ENCODE measurements at places on chromosomes 12 and 14.

DNA sequence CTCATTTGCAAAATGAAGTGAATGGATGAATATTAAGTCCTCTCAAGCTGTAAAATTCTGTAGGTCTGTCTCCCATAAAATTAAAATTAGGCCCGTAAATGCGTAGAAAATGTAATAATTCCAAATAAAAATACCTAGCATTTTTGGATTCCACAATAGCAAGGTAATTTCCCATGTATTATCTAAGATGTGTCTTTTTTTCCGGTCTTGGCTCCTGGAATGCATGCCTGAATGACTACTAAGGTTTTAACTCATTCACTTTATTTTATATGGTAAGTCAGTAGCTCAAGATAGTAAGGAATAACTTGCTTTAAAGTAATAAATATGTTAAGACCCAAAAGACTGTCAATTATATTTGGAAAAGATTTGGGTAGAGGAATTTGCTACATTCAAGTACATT, 11.1 kb downstream of the TXNRD1 start:
- DNase-seq = no peak

GRCh38 chr12:124450376-124450750, 117.0 kb downstream of the NCOR2 start:
- DNase-seq = no peak

GRCh38 chr12:48004053-48004941, at the start of gene COL2A1:
TSS of gene COL2A1 (minus strand) at chr12:48004476. CDS start at chr12:48004321, 155 bp downstream.
- DNase-seq = no peak

DNA sequence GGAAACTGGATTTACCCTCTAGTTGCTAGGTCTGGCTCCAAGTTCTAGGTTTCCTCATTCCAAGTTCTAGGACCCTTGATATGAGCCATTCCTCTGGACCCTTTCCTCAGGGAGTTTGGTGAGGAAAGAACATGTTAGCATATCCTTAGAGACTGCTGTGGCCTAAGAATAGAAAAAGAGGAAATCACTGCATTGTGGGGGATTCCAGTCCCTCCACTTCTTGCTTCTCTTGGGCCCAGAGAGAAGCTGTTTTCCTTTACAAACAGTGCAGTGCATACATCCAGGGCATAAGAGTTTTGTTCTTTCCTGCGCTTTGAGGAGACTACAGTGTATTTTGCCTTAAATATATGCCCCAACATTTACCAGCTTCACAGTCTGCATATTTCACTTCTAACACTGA, 59.0 kb downstream of the LLPH start:
- no peak for DNase-seq

DNA sequence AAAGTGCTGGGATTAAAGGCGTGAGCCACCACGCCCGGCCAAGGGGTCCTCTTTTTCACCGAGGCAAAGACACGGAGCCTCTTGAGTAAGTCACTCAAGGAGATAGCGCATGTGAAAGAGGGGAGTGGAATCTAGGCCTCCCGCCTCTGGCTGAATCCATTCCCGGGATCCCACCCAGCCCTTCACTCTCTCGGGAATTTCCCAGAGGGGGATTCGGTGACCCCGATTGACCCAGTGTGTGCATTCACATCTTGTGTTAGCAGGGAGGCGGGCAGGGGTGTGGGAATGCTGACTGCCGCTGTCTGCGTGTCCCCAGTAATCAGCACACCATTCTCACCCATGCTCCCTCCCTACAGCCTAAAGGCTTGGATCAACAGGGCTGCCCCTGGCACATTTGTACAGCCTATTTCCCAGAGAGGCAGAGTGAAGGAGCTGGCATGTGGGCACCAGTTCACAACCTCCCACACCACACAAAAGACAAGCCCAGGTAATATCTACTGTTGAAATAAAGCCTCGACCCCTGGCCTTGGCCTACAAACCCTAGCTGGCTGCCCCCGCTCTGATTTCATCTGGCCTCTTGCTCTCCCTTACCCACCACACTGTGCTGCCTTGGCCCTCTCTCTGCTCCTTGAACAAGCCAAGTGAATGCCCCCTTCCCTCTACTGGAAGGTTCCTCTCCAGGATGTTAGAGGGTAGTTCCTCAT, 1.3 kb upstream of the LTBP2 start:
- DNase-seq = no peak

DNA sequence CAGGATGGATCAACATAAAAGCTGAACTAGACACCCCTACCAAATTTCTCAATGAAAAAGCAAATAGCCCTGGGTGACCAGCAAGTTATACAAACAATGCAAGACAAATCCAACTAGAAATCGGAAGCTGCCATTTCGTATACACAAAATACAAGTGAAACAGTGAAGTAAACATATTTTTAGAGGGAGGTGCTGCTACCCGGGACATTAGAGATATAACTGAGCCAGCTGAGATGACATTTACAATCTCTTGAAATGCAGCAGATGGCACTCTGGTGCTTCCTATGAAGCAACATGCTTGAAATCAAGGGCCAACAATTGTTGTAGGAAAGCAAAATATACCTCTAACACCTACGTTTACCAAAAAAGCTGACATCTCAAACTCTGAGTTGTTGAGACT, 25.5 kb downstream of the BDKRB1 start:
- DNase-seq = no peak

DNA sequence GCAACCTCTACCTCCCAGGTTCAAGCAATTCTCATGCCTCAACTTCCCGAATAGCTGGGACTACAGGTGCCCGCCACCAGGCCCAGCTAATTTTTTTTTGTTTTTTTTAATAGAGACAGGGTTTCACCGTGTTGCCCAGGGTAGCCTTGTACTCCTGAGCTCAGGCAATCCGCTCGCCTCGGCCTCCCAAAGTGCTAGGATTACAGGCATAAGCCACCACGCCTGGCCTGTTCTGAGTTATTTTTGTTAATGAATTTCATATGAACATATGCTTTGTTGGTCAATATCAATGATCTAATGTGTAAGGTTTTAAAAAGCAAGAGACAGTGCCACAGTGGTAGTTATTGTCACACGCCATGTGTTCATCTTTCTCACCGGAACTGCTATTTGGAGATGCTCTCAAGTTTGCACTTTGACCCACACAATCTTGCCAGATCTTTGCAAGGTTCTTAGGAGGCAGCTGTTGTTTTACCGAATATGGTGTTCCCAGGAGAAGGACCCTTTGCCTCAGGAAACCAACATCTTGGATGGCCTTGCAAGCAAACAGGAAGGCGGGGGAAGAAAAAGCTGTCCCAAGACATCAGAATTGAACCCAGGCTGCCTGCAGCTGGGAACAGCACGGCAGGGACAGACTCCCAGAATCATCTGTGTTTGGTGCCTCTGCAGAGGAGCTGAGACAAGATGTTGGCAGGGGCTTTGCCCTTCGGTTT, 30.0 kb downstream of the GALNT16 start:
- no peak for DNase-seq

DNA sequence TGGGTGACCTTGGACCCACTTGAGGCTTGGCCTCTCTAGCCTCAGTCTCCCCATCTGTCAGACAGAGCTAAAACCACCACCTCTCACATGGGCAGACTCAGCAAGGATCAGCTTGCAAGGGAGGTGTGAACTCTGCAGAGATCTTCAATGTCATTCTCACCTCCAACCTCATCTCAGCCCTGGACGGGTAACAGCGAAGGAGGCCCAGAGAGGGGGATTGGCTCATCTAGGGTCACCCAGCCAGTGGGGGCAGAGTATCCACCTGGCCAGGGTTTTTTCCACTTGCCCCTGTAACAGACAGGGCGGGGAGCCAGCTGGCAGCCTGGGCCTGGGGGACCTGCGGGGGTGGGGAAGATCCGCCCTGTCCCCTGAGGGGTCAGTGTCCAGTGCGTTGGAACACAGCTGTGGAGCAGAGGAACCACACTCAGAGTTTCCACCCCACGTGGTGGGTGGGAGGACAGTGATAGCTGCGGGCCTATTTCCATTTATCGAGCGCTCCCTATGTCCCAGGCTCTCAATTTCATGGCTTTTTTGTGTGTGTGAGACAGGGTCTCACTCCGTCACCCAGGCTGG, 27.4 kb downstream of the DTX1 start:
- DNase-seq = no peak

DNA sequence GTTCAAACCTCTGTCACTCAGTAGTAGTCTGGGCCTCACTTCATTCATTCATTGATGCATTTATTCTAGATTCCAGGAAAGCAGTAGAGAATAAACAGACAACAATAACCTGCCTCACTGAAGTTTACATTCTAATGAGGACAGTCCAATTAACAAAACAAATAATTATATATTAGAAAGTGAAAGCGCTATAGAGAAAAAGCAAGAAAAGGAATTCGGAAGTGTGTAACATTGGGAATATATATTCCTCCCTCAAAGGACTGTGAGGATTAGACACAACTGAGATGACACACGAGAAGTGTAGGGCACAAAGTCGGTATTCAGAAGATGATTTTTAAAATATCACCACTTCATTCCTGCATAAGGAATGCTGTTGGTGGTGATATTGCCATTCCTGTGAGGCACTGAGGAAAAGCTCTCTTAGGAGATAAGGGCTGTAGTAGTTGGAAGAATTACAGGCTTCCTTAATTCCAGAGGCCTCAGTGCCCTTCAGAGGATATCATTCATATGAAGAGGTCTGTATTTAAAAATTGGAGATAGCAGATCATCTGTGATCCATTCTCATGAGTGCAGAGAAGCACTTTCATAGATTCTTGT, 3.9 kb upstream of the DUSP6 start:
- no peak for DNase-seq

All from activated CD4-positive, alpha-beta T cell treated with anti-CD3 and anti-CD28 coated beads, Interleukin-2, amount 50 U/mL, for 24 hours (primary cell).